Myocyte (in vitro differentiated cells): ENCODE measurements at places on chromosomes 3 and 15.
A peak's percentile ranks its signal among the peaks of the same experiment; 100 is the strongest.

- no peak for DNase-seq
Measured at GRCh38 chr3:108322352-108322751, 26.0 kb downstream of the HHLA2 start.

DNA sequence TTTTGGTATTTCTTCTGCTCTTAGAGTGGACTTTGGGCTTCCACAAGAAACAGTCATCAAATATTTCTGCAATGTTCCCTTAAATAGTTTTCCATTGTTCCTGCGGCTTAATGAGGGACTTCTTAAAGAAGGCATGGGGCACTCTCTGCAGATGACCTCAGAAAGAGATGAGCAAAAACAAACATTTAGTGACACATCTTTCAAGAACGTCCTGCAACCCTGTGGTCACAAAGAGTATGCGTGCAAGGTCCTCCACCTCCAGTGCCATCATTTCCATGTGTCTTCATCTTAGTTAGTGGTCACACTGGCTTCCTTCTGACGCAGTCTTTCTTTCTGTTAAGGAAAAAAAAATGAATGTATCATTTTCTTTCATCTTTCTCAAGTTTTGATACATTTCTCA, 56.2 kb downstream of the GREM1 start:
- peak; percentile 91 for DNase-seq

DNA sequence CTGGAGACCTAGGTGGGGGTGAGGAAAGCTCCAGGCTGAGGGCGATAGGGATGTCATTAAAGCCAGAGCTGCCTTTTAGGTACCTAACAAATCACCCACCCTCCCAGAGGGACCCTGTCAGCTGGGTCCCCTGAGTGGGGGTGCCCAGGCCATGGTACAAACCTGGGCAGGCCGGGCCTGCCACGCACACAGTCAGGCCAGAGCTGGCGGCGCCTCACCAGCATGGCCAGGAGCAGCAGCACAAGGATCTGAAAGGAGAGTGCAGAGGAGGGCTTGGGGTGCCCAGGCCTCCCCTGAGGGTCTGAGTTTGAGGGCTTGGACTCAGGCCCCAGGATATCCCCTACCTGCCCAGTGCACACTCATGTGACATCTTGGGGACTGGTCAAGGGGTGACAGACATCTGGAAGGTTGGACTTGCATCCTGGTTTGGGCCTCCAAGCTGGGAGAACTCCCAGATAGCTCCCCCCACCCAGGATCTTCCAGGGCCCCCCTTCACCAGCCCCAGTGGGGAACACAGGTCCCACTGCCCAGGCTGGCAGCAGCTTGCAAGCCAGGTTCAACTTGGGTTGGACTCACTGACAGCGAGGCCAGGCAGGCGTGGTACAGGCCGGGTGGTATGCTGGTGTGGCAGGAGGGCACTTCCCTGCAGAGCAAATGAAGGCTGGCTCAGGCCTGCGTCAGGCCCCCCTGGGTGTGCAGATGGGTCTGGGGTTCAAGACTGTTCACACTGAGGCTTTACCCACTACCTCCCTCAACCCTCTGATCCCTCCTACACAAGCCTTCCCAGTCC, 5.2 kb downstream of the STRA6 start:
- DNase-seq, result no peak

- no peak for DNase-seq
Measured at GRCh38 chr15:57503051-57503702, 88.5 kb upstream of the MYZAP start.

- no peak for DNase-seq
Measured at GRCh38 chr15:96817900-96818299, 487.4 kb downstream of the NR2F2 start.

- no peak for DNase-seq
Measured at GRCh38 chr3:187473778-187474406, 105.7 kb downstream of the RTP4 start.

- DNase-seq, result peak; percentile 59
Measured at GRCh38 chr3:185207931-185208746, 45.7 kb downstream of the EHHADH start.
